ENCODE measurements at places on chromosomes 1 and 21.

GRCh38 chr1:181685211-181685610 lies 201.9 kb downstream of the CACNA1E start:
- no peak for DNase-seq

DNA sequence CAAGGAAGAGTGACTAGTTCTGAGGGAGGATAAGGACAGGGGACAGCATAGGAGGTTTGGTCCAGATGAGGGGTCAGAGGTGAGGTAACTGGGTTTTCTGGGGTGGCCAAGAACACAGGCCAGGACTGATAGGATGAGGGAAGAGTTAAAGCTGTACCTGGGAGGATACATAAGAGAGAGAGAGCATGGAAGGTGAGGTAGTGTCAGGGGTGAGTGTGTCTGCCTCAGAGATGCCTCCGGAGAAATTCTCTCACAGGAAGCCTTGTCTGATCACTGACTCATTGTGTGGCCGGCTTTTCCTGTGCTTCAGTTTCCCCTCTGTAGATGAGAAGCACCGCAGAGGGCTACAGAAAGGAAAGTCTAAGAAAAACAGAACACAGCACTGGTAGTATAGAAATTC lies 40.2 kb downstream of the FASLG start:
- no peak for DNase-seq

GRCh38 chr1:166924823-166925541 lies 48.9 kb upstream of the TADA1 start:
- DNase-seq, result no peak

DNA sequence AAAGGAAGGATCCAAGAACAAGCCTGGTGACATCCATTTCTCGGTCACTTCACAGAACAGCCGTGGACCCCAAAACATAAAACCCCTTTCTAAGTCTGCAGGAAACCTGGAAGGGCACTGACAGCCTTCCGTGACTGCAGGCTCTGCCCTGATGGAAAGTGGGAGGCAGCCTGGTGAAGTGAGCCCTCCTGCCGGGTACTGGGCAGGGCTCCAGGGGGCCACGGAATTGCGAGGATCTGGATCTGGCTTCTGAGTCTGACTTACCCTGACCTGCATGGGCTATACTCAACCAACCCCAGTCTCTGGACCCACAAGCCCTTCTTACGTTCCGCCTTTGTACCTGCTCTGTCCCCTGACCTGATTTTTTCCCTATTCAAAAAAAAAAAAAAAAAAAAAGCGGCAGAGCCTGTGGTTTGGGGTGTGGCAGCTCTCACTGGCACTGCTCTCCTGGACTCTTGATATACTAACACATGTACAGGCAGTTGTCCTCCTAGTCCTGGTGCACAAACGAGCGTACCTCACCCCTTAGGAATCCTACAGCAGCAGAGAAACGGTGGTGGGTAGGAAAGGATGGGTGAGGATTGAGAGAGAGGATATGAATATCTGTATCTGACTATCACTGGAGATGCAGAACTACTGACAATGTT lies 82.9 kb downstream of the BEND5 start:
- no peak for DNase-seq

DNA sequence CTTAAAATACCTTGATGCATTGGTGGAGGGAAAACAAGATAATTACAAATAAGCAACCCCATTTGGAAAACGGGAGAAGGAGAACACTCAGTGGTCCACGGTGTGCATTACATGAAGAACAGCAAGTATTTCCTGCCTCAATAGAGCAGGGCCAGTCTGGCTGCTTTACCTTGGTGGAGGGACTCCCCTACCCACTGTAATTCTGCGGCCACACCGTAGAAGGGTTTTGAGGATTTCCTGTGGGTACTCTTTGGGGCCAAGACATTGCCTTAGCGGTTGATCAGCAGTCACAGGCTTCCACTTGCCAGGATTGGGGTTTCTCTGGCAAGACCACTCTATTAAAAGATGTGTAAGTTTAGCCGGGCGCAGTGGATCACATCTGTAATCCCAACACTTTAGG lies 16.3 kb upstream of the TMEM54 start:
- DNase-seq, result no peak

GRCh38 chr1:220902916-220903315 lies 23.7 kb downstream of the HLX start:
- DNase-seq, result no peak

GRCh38 chr1:58979677-58980076 lies 195.8 kb upstream of the JUN start:
- DNase-seq, result no peak
